A673 (cell line): ENCODE measurements at places on chromosomes 2 and 18. TPM values are rescaled to one million over a fixed set of nuclear protein-coding genes. Genes with fewer than 3 reads are reported as not detected.
A peak's percentile ranks its signal among the peaks of the same experiment; 100 is the strongest.

DNA sequence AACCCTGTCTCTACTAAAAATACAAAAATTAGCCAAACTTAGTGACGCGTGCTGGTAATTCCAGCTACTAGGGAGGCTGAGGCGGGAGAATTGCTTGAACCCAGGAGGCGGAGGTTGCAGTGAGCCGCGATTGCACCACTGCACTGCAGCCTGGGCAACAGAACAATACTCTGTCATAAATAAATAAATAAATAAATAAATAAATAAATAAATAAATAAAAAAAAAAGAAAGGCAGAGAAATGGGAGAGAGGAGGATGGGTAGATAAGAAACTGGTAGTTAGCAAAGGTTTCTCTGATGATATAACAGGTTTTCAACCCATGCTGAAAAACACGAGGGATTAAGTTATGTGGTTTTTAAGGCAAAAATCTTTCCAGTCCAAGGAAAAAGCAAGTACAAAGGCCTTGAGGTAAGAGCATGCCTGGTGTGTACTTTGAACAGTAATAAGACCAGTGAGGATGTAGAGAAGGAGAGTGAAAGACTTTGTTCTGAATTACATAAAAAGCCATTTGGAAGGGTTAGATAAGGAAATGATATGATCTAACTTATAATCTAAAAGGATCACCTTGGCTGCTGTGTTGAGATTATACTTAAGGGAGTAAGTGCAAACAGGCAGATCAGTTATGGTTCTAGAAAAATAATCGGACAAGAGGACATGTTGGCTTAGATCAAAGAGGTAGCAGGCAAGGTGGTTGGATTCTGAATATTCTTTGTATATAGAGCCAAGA lies 159.3 kb downstream of the PTH2R start:
- no peak for DNase-seq

DNA sequence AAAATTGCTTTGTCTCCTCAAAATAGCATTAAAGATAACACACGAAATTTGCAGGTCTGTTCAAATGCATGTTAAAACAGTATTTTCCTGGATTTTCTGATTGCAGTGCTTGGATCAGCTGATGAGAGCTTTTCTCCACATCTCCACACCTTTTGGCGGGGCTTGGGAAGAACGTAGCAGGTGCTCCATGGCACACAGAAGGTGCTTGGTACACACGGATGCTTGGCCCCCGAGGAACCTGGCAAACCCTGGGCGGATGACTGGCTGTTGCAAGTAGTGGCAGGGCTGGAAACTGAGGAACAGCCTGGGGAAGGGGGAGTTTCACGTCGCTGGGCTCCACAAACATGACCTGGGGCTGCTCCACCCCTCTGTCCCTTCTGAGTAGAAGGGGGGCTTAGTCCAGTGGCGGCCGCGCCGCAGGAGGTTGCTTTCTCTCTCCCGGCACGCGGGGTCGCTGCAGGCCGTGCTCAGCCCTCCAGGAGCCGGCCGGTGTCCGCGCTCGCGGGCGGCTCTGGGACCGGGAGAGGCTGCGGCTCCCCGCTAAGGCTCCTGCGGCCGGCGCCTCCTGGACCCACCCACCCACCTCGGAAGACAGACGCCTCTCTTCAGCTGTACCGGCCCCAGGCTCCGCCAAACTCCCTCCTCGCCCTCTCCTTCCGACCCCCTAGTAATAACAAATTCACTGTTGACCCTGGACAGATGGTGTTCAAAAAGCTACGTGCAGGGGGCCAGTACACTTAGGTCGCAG lies 69.3 kb downstream of the MARCO start:
- peak; percentile 51 for DNase-seq

- DNase-seq = peak; percentile 35
Measured at GRCh38 chr2:226832061-226832460, 3.8 kb upstream of the RHBDD1 start.

DNA sequence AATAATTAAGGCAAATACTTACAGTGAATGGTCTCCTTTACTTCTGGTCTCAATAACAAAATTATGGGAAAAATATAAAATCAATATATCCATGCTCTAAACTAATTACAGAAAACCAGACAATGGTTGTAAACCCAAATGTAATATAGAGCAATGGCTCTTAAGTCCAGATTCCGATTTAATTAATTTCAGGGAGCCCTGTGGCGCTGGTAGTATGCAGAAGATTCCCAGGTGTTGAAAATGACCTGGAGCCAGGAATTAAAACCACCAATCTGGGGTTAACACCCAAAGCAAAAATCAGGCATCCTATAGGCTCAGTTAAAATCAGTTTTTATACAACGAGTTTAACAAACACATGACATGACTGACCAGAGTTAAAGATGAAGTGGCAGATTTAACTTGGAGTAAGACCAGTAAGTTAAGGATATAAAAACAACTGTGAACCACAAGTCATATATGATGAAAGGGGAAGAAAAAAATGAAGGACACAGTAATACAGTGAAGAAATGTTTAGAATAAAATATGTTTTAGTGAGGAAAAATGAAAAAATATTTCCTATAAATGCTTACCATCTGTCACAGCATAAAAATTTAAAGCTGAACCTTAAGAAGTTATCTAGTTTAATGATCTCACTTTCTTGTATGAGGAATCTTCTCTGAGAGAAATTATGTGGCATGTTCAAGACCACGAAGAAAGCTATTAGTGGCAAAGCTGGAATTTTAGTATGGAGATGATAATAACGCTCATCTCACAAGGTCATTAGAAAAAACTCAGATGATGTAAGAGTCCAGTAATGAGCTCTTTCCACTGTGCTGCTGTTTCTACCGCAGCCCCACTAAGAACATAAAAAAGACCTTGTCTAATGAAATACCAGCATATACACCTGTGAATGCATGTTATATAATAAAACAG lies 45.8 kb upstream of the FLACC1 start:
- no peak for DNase-seq

- DNase-seq = no peak
Measured at GRCh38 chr2:101998896-101999789, 7.4 kb downstream of the IL1R2 start.

DNA sequence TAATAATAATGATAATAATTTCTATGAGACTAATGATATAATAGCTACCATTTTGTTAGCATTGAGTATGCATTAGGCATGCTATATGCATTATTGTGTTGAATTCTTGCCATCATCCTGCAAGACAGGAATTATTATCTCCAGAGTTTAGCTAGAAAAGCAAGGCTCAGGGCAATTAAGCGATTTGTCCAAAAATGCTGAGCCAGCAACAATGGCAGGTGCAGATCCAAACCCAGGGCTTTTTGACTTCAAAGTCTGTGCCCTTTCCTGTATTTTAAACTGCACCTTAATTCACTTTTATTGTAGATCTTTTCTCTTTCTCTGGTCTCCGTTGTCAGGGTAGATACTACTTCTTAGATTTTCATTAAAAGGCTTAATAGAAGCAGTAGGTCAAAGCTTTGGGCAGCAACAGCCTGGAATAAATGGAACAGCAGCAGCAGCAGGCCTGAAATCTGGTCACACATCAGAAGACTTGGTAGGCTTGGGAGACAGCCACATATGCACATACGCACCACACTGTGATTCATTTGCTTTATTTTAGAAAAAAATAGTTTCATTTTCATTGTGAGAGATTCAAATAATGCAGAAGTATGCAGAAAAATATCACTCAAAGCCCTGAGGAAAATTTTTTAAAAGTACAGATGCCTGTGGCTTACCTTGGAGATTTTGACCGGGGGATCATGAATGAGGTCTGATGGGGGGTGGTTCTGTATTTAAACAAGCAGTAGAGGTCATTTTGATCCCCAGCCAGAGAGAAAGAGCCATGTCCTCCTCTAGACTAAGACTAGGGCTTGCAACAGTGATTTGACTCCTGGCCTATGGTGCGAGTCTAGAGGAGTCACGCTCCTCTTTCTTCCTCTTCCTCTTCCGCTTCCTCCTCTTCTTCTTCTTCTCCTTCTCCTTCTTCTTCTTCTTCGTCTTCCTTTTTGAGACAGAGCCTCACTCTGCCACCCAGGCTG lies 455.7 kb downstream of the TSN start:
- DNase-seq = no peak

- no peak for DNase-seq
Measured at GRCh38 chr18:916562-916961, 11.9 kb downstream of the ADCYAP1 start.

DNA sequence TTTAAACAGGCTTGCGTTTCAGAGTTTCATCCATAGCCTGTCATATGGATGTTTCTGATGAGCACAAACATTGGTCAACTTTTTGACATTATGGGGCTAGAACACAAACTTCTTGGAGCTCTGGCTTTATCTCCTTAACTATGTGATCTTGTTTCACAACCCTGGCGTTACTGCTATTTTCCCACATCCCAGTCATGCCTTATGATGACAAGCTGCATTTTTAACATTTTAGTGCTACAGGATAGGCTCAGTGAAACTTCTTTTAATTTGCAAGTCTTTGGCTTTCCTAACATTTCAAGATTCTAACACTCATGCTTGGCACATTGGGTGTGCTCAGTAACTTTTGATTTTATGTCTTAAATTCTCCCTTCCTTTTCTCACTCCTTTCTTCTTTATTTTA lies 21.0 kb upstream of the PDE1A start:
- no peak for DNase-seq

GRCh38 chr18:41444943-41445342 lies 510.1 kb upstream of the PIK3C3 start:
- DNase-seq = no peak

The CDH19 gene
- not detected in 2 replicates for total RNA-seq

The LYG1 gene
- total RNA-seq = 1.1 and 2.4 TPM in 2 replicates

The GAL3ST2 gene
- 5.0 and 5.3 TPM in 2 replicates for total RNA-seq

The ITPRIPL1 gene
- total RNA-seq = 23.5 and 23.9 TPM in 2 replicates

The RNF125 gene
- 1.2 and 1.5 TPM in 2 replicates for total RNA-seq

The HRH4 gene
- 0.15 TPM in 1 of 2 replicates, not detected in the other for total RNA-seq
